GM12878 (cell line): ENCODE measurements at places on chromosomes 13 and 19. TPM values are rescaled to one million over a fixed set of nuclear protein-coding genes. Genes with fewer than 3 reads are reported as not detected.

- no peak for DNase-seq
- no peak overlapping the region for H3K4me3 ChIP-seq
- H3K27ac ChIP-seq = no peak overlapping the region
- no peaks in the 10 kb centered on the region for H3K27me3 ChIP-seq
- peaks cover under 1% of the 10 kb centered on the region for H3K4me1 ChIP-seq
These were observed 19.3 kb downstream of the PALM start for GRCh38 chr19:728011-728410.

DNA sequence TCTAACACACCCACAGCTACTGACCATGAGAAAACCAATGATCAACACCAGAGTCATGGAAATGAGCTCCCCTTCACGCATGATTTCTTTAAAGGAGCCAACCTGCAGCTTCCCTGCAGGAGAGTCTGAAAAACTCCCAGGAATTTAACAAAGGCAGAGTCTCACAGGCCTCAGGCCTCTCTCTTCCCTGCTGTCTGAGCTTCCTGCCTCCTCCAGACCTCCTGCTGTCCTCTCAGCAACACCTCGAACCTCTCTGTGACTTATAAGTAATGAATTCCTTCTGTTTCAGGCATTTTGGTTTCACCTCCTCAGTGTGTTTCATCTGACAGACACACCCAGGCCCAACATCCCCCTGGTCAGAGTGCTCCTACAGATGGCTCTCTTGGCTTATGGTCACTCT, 1044.4 kb downstream of the UQCRFS1 start:
- no peaks in the 10 kb centered on the region for H3K4me1 ChIP-seq
- no peaks in the 10 kb centered on the region for H3K36me3 ChIP-seq
- DNase-seq = no peak

GRCh38 chr19:33638167-33639034, 16.6 kb downstream of the CHST8 start:
- H3K4me3 ChIP-seq = no peak overlapping the region
- H3K27ac ChIP-seq = no peak overlapping the region
- no peak for DNase-seq
- no peaks in the 10 kb centered on the region for H3K27me3 ChIP-seq
- H3K36me3 ChIP-seq = no peaks in the 10 kb centered on the region

- no peak overlapping the region for H3K4me3 ChIP-seq
- no peak for DNase-seq
- H3K27ac ChIP-seq = no peak overlapping the region
- H3K27me3 ChIP-seq = no peaks in the 10 kb centered on the region
- no peaks in the 10 kb centered on the region for H3K4me1 ChIP-seq
These were observed 25.2 kb upstream of the PDCD5 start for GRCh38 chr19:32555786-32556185.

- H3K36me3 ChIP-seq = no peaks in the 10 kb centered on the region
- H3K27me3 ChIP-seq = no peaks in the 10 kb centered on the region
- no peaks in the 10 kb centered on the region for H3K4me1 ChIP-seq
These were observed 9.1 kb upstream of the LILRB5 start for GRCh38 chr19:54266133-54266532.

DNA sequence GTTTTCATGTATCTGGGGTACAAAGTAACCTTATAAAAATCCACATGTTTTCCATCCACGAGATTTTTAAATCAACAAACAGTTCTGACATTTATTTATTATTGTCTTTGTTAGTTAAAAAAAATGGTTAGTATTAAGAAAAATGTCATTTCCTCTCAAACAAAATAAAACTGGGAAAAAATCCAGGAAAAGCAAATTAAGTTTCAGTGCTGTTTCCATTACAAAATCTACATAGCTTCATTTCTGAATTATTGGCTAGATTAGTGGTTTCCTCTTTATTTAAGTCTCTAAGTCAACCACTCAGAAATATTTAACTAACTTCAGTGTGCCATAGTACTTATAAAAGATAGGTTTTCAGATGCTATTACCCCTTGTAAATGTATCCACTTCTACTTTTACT, 49.1 kb downstream of the MZT1 start:
- H3K27ac ChIP-seq = no peak overlapping the region
- H3K36me3 ChIP-seq = no peaks in the 10 kb centered on the region
- no peak for DNase-seq
- H3K4me1 ChIP-seq = no peaks in the 10 kb centered on the region

Gene OVOL3
- not detected in 2 replicates for total RNA-seq

Gene POLR1G
- 18.8 TPM in 2 replicates for total RNA-seq

Gene IQCN
- total RNA-seq = 0.54 and 0.64 TPM in 2 replicates

Gene VSIG10L
- 0.64 and 0.77 TPM in 2 replicates for total RNA-seq

Gene LYPD3
- not detected in 2 replicates for total RNA-seq
